ENCODE measurements at places on chromosomes 3 and 15.

DNA sequence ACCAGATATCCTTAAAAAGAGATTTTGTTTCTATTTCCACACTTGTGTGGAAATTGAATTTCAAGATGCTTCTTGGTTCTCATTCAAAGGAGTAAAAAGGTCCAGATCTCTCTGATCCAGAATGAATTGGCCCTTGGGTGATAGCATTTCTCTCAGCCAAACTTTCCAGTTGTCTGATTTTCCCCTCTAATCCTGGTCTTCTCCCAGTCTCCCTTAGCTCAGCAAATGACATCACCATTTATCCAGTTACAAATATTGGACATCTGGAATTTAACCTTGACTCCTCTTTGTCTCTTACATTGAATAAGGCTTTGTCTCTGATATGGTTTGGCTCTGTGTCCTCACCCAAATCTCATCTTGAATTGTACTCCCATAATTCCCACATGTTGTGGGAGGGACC is 10.2 kb upstream of the FGF7 start:
- ATAC-seq: no peak

- no peak for ATAC-seq
Measured at GRCh38 chr3:186940967-186941366, 10.6 kb downstream of the ST6GAL1 start.

DNA sequence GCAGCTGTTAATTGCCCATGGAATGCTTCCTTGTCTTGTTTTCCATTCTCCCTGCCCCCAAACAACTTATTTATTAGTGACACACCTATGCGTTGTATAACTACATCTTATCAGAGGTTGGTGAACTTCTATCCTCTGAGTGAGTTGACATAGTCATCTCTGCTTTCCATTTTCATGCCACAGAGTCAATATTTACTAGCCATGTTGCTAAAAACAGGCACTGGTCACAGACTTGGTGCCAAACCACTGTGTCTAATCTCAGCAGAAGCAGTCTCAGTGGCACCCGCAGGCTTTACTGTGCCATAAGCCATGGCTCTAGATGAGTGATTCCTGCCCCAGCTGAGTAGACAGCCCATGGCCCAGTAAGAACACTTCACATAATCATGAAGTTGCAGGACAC is 26.5 kb downstream of the DAPK2 start:
- no peak for ATAC-seq

- no peak for ATAC-seq
Measured at GRCh38 chr15:101514318-101514717, 24.8 kb upstream of the PCSK6 start.

GRCh38 chr3:38647217-38647970 is 2.1 kb downstream of the SCN5A start:
- ATAC-seq: no peak

DNA sequence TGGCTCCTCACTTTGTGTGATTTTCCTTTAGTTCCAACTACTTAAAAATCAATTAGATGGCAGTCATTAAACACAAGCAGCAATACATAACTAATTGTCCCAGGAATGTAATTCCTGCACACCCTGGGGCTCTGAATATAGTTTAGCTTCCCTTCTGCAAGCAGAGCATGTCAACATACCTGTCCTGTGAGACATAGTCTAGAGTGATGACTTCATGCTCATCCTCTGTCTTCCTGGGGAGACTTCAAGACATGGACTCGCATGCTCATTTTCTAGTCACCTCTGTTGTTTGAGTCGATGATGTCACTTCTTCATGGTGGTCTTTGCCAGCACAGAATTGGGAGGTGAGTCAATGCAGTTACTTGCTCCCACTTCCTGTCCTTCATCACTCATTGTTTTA is 15.7 kb downstream of the C3orf52 start:
- peak; percentile 68 for ATAC-seq

DNA sequence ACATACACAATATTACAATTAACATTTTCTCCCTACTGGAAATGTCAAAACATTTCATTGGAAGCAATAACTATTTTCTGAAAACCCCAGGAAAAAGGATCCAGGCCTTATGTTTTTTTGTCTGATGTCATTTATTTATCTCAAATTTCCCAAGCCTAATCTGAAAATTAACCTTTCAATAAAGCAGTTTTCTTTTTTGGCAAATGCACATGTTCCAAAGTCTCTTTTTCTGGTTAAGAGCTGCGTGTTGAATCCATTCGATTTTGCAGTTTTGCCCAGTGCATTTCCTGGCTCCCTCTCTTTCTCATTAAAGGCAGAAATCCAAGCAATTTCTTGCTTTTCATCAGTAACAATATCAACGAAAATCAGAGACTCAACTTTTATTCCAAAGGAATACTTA is 222.3 kb downstream of the NR1D2 start:
- ATAC-seq: no peak

DNA sequence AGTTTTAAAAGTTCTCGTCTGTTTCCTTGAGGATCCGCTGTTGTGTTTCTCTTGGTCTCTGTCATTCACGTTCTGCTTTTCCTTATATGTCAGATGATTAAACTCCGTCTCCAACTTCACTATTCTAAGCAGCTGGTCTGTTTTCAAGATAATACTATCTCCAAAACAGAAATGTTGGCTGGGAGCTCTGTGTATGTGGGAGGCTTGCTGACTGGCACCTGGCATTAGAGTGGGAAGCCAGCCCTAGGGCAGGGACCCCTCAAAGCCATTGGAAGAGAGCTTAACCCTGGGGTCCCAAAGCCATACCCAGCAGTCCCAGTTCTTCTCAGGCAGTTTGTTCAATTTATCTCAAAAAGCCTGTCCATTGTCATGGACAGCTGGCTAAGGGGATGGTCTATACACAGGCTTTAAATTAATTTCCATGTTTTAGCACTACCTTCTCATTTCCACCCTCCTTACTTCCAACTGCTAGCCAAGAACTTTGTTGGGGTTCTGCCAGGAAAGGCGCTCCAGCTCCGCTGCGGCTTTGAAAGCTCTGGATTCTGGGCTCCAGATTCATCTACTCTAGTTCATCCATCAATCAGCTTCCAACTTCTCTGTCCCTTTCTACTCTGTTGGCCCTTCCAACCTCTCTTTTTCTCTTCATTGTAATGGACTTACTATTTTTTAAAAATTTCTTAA is 9.2 kb downstream of the BTBD1 start:
- ATAC-seq: no peak

- peak; percentile 28 for ATAC-seq
Measured at GRCh38 chr3:115071601-115072000, 75.5 kb downstream of the ZBTB20 start.

- no peak for ATAC-seq
Measured at GRCh38 chr3:186760141-186760833, 23.1 kb upstream of the EIF4A2 start.

DNA sequence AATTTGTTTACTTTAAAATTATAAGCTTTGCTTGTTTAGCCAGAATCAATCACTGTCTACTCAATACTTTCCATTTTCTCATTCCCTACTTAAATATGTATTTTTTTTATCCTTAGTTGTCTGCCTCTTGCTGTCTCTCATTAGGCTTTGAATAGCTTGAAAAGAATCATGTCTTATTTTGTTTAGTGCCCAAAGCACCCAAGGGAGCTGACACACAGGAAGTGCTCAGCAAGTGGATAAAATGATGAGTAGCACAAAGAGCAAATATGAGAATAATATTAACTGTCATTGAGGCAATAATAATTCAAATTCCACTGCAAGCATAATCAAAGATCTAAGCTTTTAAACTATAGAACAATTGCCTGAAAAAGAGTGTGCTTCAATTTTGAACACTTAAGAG is 19.0 kb upstream of the IL1RAP start:
- no peak for ATAC-seq

DNA sequence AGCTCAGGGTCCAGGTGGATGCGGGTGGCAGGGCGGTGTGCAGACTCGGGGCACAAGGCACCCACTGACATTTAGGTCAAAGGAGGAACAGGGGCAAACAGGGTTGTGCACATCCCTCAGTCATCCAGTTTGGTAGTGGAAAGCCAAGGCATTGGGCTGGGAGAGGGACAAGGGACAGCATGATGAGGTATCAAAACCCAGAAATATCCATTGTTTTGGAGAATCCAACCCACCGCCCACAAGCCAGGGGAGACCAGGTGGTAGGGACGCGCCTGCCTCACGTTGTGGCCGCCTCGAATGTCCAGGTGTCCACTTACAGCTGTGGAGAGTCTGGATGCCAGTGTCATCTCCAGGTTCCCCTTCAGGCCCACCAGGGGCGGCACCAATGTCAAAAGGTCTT is 33.3 kb downstream of the SLC41A3 start:
- ATAC-seq: no peak

- no peak for ATAC-seq
Measured at GRCh38 chr3:83434880-83435587, 1523.8 kb upstream of the CADM2 start.

GRCh38 chr15:43948691-43949325 is 122.0 kb downstream of the WDR76 start:
- no peak for ATAC-seq

GRCh38 chr15:64902863-64903262 is 8.8 kb upstream of the ANKDD1A start:
- peak; percentile 40 for ATAC-seq

DNA sequence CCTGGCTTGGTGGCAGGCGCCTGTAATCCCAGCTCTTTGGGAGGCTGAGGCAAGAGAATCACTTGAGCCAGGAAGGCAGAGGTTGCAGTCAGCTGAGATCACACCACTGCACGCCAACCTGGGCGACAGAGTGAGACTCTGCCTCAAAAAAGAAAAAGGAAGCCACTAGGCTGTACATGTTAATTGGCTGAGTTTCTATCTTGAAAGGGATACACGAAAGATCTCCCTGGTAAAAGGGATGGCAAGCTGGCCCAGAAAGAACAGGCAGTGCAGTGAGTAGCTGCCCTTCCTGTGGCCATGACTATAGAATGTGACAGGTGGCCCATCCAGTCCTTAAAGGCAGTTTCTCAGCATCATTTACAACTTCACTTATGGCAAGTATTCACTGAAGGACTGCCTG is 12.3 kb downstream of the LRIG1 start:
- ATAC-seq: no peak

Data from SK-N-SH treated with all-trans-retinoic acid at 6 μM for 48 hours (cell line).